NCI-H345 (cell line): ENCODE measurements at places on chromosomes 5 and 9.

- no peak for DNase-seq
Measured at GRCh38 chr9:136084063-136084944, 10.8 kb downstream of the NACC2 start.

DNA sequence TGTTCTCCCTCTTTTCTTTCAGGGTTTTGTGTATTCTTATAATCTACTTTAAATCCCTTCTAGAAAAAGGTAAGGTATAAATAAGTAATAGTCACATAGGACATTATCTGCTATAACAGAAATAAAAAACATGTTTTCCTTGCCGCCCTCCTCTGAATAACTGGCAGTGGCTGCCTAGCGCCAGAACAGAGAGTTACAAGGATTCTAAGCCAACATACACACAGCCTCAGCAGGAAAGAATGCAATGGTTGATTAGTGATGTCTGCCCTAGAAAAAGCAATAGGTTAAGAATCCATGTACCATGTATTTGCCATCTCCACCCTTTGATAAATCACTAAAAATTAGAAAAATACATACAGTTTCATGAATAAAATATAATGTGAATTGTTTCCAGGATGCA, 4.9 kb downstream of the MED27 start:
- DNase-seq, result no peak

DNA sequence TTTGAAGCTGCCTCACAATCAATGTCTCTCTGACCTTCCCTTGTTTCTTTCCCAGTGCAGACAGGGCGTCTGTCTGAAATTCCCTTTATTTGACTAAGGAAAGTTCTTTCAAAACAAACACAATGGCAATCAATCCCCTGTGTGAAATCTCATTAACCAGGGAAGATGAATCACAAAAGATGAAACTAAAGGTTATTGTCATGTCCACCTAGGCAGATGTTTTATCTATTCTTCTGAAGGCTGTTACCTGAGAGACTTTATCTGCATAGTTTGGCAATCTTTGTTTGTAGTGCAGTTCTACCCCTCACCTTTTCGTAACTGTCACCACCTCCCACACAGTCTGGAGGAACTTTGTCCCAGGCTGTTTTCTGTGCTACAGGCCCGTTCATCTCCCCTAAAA, 217.5 kb upstream of the RIOK2 start:
- no peak for DNase-seq

GRCh38 chr9:109335121-109335520, 14.3 kb upstream of the EPB41L4B start:
- no peak for DNase-seq

DNA sequence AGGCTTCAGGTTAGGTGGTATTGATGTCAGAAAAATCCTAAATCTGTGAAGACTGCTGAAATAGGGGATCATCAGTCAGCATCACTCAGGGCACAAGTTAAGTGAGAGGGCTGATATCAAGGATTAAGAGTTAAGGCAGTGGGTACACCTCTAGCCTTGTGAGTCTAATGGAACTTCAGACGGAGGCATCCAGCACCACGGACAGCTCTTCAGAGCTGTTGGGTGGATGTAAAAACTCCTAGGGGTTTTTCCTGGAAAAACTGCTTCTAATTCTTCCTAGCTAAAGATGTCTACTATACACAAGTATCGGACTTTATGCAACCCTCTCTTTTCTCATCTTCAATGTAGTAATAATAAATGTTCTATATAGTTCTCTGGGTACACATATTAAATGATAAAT, 165.9 kb downstream of the SH3GL2 start:
- no peak for DNase-seq

GRCh38 chr5:126744836-126745235, 32.1 kb upstream of the LMNB1 start:
- no peak for DNase-seq

DNA sequence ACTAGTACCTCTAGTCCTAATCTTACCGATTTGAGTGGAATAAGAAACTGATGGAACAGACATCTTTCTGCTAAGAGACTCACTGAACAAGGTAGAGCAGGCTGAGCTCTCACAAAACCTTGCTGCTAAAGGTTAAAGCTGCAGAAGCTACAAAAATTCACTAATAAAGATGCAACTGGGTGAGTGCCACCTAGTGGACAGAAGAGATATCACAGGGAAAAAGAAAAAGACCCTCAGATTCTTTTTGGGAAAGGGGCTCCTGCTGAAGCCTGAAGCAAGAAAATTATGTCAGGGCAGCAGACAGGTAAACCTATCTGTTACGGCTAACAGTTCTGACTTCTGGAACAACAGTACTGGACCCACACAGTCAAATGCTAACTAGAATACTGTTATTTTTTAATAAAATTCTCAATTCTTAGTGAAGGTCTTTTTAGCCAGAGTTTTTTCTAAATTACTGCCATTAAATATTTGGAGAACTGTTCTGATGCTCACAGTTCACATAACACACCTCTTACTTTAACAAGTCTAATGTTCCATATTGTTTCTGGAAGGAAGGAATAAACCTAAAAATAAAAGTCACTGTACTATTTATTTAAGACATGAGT, 51.2 kb downstream of the DIAPH1 start:
- peak; percentile 11 for DNase-seq

DNA sequence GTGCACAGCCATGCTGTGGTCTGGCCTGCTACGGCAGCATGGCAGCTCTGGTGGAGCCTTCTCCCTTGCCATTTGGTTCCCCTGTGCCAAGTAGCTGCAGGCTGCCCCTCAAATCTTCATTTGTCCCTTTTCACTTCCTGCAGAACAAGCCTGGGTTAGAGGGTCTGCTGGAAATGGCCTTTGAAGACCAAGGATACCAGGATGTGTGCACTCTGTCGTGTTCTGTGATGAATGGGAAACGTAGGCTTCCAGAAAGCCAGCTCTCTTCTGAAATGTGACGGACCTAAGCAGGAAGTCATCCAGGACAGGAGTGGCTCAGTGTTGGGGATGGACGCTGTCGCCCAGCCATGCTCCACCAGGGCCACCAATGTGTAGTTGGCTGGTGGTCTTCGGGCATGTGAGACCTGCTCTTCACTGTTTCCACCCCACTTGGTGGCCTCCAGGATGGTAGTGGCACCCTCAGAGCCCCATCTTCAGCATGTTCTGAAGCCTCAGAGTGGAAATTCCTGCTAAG, 3.4 kb upstream of the POMT1 start:
- DNase-seq, result no peak

GRCh38 chr5:174521449-174521848, 202.9 kb upstream of the MSX2 start:
- DNase-seq, result no peak

GRCh38 chr9:36991516-36992134, 42.4 kb downstream of the PAX5 start:
- DNase-seq, result peak; percentile 27

DNA sequence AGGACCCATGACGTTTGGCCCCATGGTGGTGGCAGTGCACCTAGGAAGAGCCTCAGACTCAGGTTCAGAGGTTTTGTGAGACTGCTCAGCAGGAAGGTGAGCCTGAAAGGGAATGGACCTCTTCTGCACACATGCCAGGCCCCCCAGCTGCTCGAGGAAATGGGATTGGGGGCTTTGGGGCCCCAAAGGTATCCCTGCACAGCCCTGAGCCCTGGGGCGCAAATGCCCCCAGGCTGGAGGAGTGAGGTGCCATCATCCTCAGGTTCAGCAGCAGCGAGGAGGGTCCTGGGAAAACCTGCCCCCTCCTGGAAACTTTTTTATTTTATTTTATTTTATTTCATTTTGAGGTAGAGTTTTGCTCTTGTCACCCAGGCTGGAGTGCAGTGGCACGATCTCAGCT, 171.8 kb upstream of the MVB12B start:
- no peak for DNase-seq

- DNase-seq, result no peak
Measured at GRCh38 chr5:15243301-15244020, 256.5 kb upstream of the FBXL7 start.

DNA sequence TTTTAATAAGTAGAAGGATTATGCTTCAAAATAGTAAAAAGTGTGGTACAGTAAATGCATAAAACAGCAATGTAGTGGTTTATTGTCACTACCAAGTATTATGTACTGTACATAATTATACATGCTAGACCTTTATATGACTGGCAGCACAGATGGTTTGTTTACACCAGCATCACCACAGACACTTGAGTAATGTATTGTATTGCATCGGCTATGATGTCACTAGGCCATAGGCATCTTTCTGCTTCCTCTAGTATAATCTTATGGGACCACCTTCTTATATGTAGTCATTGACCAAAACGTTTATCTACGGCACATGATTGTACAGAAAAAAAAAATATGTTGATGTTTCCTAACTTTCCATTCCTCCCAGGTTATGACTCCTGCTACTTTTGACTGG, 31.9 kb upstream of the SSBP2 start:
- no peak for DNase-seq

DNA sequence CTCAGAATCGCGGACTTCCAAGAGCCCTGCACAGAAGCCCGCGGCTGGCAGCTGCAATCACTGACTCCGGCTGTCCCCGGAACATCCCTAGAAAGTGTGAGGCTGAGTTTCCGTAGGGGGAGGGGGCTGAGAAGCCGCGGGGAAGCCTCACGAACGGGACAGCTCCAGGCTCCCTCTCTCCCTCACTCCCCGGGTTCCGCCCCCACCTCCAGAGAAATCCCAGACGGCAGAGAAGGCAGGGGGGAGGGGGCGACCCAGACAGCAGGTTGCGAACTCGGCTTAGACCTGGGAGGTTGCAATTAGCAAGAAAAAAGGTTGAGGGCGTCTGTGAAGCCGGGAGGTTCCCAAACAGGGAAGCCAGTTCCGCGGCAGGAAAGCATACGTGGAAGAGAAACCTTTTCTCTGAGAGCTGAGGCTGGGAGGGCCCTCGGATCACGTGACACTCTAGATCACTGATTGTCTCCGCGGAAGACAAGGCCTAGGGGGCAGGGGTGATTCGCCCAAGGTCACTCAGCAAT, 73.8 kb upstream of the CPLX2 start:
- DNase-seq, result peak; percentile 84

DNA sequence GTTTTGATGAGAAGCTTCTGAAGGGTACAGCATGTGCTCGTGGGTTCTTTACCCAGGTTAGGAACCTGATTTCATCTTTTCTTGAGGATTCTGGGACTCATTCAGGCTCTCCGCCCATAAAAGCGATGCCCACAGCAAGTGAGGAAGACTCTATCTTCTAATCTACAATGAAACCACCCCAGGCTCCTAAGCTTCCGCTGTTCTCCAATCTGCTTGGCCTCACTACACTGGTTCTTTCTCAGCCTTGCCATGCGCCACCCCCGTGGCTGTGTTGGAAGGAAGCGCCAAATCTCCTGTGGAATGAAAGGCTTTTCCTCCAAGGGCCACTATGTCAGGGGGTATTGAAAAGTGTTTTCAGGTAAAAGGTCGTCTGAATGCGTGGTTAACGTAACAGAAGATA, 135.6 kb downstream of the MYO10 start:
- DNase-seq, result no peak

GRCh38 chr5:57539281-57539701, 56.7 kb upstream of the ACTBL2 start:
- DNase-seq, result no peak

GRCh38 chr9:122510502-122510901, at the start of gene OR1J2:
Gene OR1J2, plus strand, starts transcription at chr9:122510802. Its CDS starts 0 bp downstream, at chr9:122510802.
- no peak for DNase-seq

DNA sequence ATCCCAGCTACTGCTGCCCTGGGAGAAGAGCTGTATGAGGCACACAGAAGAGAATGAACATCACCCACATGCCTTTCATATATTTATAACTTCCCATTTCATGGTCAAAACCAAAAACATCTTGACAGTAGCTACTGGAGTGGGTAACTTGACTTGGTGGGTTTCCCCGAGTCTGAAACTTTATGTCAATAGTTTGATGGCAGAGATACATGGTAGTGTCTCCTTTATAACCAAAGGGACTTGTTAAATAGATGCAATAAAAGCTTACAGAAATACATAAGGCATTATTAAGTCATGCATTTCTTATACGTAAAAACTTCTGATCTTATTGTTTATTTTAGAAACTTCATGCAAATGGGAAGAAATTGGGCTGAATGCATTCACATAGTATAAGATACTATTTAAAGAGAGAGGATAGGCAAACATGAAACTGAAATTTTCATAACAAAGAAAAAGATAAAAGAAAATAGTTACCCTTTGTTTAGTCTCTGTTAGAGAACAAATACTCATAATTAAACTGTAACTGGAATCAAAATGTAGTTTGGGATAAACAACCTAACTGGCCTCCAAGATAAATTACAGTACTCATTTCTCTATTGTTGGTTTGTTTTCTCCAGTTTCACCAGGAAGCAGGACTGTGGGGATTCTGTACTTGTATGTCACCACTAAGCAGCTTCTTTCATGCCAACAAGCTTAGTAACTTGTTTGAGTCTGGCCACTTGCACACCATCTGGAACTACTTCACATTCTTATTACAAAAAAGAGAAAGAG, 459.3 kb upstream of the MEF2C start:
- peak; percentile 15 for DNase-seq

DNA sequence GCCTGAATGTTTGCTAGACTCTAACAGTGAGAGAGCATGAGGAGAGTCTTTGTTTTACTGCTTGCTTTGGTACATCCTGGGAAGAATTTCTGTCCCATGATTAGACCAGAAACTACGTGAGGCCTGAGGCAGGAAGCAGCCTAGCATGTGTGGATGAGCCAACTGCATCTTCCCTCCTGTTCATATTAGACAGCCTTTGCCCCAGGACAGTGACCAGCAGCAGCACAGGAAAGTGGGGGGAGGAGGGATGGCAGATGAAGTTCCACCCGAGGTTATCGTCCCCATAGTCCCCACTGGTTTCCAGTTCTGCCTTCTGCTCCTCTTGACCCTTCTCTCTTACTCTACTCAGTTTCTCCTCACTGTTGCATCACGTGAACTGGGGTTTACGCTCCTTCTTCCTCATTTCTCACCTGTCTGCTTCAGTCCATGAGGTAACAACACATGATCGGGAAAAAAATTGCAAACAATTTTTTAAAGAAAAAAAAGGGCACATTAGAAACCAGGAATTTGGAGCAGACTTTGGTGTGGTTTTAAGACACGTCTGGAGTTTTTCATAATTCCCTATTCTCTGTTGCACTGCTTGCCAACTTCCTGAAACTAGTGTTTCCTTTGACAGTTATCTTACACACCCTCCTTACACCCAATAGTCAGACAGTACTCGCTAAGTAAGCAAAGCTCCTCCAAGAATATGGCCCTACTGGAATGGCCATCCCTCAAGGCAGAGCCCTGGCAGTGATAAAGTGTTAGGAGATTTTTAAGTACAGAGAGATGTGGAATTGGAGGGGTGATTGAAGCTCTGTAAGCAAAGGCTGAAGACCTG, 84.1 kb downstream of the SNX18 start:
- no peak for DNase-seq

- DNase-seq, result no peak
Measured at GRCh38 chr5:150294551-150295071, 5.0 kb upstream of the CAMK2A start.

GRCh38 chr5:133868946-133869518, 99.4 kb downstream of the C5orf15 start:
- DNase-seq, result peak; percentile 64

GRCh38 chr5:68240202-68240601, 24.6 kb downstream of the PIK3R1 start:
- no peak for DNase-seq
